ENCODE measurements at places on chromosomes 11 and 22.

DNA sequence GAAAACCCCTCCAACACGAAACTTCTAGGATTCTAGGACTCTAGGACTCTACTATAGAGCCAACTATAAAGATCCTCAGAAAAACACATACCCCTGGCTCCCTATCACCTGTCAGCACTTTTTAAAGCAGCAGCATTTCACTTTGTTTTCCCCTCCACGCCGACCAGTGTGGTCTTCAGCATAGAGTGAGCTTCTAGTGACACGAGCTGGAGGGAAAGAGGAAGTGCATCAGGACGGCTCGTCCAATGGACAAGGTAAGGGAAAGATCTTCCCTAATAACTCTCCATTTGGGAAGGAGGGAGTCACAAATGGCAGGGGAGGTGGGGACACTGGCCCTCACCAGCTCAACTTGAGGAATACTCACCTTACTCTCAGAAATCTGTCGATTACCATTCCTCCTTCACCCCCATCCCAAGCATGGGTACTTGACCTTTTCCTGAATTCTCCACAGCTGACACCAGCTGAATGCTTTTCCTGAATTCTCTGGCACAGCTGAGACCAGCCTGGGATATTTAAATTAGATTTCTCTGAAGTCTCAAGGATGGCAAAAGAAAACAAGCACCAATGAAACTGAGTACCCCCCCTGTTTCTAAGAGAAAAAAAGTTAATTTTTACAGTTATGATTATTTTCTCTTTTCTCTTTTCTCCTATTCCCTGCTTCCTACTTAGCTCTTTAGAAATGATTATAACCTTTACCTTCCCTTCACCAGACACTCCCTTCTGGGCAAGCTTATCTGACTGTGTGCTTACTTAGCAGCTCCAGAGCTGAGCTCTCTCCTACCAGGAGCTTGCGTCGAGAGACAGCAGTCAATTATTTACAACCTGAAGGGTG, 33.3 kb upstream of the NNMT start:
- peak; percentile 26 for DNase-seq

- DNase-seq: no peak
Observed at GRCh38 chr11:112693781-112694180, 267.4 kb upstream of the NCAM1 start.

DNA sequence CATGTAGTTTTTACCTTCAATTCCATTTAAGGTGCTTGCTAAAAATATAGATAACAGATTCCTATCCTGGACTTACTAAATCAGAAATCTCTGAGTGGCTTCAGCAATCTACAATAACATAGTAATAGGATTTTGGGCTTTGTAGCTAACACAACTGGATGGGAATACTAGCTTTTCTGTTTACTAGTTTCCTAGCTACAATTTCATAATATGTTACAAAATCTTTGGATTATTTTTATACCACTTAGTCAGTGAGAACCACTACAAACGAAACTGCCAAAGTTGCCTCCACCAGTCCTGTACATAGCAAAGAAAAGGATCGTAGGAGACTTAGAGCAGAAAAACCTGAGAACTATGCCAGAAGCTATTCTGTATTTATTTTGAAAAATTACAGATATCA, 87.7 kb upstream of the ANO3 start:
- no peak for DNase-seq

GRCh38 chr11:35621620-35622019, 3.4 kb downstream of the FJX1 start:
- no peak for DNase-seq

GRCh38 chr11:2393941-2394817, 6.4 kb upstream of the TSSC4 start:
- no peak for DNase-seq

DNA sequence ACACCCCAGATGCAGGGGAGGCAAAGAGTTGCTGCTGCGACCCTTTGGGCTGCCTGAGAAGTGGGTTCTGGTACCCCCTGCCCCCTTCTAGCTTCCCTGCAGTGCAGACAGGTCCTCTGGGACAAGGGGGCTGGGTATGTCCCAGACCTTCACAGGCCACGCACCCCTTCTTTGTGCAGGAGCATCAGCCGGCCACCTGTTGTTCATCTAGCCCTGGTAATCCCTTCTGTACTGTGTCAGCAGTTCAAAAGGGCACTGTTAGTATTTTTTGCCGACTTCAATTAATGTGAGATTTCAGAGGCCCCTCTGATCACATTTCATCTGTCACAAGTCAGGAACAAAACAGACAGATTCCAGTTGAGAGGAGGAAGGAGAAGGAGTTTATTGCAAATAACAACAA, 49.9 kb downstream of the ALX4 start:
- DNase-seq: no peak

DNA sequence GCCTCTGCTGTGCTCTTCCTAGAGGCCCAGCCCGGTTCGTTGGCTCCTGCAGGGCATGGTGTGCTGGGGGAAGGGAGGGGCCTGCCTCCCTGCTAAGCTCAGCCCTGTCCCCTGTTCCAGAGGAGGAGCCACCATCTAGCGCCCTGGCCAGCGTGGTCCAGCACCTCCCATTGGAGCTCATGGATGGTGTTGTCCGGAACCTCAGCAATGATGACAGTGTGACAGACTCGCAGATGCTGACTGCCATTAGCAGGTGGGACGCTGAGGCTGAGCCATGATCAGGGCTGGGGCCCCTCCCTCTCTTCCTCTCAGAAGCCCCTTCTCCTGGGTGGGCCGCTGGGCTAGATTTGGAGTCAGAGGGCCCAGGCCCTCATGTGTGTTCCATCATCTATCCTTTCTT, 9.1 kb downstream of the USP35 start:
- DNase-seq: no peak

- DNase-seq: no peak
Observed at GRCh38 chr11:111944139-111944538, 7.0 kb downstream of the DIXDC1 start.

DNA sequence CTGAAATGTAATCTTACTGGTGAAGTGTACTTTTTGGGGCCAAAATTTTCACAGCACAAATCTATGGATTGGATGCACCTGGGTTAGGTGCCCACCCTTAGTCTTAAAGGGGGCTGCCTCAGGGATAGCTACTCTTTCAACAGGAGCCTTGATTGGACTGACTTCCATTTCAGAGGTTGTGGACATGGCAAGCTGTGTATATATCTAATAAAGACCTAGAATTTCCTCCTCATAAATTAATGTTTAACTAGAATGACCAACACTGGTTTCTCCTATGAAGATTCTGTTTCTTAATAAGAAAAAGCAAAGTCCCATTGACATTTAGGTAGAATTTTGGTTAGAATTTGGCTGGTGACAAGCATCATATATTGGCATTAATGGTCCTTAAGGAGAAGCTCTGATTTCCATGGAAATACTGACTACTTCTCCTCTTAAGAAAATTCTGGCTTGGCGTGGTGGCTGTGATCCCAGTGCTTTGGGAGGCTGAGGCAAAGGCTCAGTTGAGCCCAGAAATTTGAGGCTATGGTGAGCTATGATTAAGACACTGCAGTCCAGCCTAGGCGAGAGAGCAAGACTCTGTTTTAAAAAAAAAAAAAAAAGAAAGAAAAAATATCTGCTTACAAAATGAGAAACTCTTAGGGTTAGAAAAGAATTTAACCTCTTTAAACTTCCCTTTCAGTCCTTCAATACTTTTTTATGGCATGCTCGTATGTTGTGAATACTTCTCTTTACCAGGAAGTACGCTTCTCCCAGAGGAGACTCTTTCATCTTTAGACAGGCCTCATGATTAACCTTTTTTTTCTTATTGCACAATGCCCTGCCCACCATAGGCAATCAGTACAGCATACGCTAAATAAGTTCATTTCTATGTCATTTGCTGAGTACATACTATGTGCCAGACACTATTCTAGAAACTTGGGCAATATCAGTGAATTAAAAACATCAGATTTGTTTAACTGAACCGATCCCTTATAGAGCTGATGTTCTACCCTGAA, 77.2 kb downstream of the PRR5L start:
- DNase-seq: no peak

- no peak for DNase-seq
Observed at GRCh38 chr22:17893900-17894535, 119.7 kb upstream of the BID start.

DNA sequence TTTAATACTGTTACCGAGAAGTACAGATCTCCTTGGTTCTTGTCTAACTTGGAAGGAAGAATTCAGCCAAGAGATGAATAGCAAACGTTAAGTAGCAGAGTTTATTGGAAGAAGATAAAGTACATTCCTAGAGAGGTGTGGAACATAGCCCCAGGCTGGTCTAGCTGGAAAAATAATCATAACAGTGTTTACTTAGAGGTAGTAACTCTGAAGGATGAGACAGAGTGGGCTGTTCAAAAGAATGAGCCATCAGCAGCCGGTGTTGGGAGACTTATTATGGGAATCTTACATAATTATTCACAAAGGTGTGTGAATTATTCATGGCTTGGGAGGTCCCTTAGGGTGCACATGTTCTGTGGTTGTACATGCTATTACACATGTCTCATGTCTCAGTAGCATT, 276.5 kb downstream of the LUZP2 start:
- DNase-seq: no peak

DNA sequence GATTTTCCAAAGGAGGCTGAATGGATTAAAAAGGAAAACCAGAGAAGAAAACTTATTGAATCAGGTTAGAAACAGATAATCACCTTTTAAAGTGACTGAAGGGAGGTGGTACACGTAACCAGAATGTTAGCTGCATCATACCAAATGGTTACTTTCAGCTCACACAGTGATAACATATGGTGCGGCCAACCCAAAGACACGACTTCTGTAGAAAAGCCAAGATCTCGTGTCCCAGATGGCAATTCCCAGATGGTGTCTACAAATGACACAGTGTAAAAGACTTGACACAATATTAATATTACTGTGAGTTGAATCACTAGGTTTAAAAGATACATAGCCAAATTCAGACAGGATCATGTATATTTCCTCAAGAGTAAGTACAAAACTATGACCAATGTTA, 5.2 kb downstream of the PPP2R1B start:
- no peak for DNase-seq

DNA sequence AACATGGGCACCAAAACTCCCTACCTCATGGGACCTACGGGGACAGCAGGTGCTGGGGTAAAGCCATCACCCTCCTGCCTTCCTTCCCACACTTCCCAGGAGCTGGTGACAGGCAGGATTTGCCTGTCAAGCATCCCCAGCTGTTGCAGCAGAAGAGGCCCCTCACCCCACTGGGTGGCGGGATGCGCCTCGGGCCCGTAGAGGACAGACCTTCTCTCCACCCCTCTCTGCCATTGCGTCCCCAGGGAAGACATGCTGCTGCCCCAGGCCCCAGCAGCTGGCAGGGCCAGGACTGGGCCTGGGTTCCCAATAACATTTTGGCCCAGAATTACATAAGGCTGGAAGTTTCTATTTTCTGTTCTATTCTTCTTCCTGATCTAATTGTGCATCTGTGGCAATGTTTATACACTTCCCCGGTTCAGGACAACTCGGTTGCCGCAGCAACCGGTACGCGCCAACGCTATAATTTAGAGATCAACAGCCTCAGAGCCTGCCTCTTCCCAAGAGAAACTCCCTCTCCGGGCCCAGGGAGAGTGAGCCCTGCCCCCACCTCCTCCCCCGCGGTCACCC, 25.4 kb downstream of the KCNJ4 start:
- DNase-seq: no peak

DNA sequence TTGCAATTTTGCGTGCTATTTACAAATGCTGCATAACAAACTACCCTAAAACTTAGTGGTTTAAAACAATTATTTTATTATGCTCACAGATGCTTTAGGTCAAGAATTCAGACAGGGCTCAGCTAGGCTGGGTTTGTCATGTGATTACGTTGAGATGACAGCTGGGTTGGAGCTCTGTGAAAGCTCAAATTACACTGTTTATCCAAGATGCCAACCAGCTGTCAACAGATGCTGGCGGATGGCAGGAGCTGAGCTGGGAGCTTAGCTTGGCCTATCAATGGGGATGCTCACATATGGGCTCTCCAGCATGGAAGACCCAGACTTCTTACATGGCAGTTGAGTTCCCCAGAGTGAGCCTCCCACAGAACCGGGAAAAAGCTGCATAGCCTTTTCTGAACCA, 62.7 kb downstream of the STK33 start:
- DNase-seq: no peak

GRCh38 chr11:45410391-45411227, 124.5 kb upstream of the SYT13 start:
- DNase-seq: no peak

GRCh38 chr11:128745311-128746136, 51.7 kb downstream of the FLI1 start:
- no peak for DNase-seq

DNA sequence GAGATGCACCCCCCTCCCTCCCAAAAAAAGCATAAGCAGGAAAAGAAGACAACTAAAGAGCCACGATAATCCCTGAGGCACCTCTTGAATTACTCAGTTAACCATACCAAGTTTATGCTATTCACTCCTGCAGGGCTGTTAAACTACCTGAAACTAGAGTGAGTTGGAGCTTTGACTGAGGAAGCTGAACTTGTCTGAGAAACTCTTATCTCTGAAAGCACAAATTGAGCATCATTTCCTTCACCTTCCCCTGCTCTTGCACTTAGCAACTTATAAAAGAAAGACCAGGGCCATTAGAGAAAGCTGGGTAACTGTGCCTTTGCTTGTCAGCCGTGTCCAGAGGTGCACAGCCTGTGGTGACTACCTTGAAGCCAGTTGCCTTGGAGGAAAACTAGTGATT, 745.6 kb downstream of the NELL1 start:
- DNase-seq: no peak

- DNase-seq: no peak
Observed at GRCh38 chr11:27204529-27204928, 158.5 kb downstream of the CCDC34 start.

- DNase-seq: no peak
Observed at GRCh38 chr11:88117281-88117858, 57.9 kb downstream of the RAB38 start.

DNA sequence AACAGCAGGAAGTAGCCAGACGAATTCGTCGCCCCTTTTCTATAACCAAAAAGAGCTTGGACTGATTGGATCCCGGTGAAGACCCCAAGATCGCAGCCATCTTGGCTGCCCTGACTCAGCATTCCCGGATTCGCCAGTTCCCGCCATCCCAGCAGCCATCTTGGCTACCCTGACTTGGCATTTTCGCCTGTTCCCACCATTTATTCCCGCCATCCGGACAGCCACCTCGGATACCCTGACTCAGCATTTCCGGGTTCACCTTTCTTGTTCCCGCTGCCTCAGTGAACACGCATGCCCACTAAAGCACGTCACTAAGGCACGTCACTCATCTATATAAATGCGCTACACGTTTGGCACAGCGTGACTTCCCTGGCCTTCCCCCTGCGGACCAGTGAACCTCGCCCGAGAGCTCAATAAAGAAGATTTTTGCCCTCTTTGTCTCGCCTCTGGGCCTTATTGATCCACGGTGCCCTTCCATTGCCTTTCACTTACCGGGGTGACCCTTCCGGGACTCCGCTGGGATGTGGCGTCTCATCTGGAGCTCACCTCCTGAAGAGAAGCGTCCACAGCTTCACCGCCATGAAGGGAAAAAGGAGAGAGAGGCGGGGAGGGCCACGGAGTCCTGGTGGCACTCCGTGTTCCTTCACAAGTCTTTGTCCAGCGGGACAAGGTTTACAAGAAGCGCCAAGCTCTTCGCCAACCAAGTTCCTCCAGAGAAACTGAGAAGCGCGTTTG, 4.0 kb upstream of the OR56A3 start:
- DNase-seq: no peak
